Activated naive CD8-positive, alpha-beta T cell treated with anti-CD3 and anti-CD28 coated beads for 36 hours (primary cell): ENCODE measurements at places on chromosomes 1 and 21.
A peak's percentile ranks its signal among the peaks of the same experiment; 100 is the strongest.

DNA sequence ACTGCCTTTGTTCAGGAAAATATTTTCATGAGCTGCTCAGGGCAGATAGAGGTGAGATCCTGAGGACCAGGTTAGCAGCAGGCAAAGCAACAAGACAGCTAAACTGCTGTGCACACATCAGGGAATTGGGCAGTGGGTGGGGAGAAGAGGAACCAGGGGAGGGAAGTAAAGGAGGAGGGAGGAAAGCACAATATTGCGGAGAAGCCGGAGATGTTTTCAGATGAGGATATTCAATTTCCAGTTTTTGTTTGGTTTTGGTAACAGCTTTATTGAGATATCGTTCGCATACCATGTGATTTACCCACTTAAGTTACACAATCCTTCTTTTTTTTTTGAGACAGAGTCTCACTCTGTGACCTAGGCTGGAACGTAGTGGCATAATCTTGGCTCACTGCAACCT, 34.5 kb downstream of the EPHA10 start:
- DNase-seq, result no peak

- no peak for DNase-seq
These were observed 378.4 kb upstream of the RUNX1 start for GRCh38 chr21:35427320-35428000.

DNA sequence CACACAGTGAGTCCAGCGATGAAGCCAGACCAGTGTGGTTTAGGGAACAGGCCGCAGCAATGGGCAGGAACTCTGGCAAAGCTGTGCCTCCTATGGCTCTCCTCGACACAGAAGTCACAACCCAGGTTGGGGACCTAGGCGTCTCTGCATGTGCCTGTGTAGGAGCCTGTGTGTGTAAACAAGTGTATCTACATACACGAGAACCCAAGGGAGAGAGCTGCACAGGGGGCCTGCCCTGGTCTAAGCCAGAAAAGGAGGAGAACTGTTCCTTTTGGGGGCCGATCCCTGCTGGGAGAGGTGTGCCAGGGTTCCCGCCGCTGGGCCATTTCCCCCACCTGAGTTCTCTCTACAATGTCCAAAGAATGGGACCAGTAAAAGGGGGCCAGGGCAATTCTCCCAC, 56.0 kb downstream of the CD247 start:
- DNase-seq, result no peak

DNA sequence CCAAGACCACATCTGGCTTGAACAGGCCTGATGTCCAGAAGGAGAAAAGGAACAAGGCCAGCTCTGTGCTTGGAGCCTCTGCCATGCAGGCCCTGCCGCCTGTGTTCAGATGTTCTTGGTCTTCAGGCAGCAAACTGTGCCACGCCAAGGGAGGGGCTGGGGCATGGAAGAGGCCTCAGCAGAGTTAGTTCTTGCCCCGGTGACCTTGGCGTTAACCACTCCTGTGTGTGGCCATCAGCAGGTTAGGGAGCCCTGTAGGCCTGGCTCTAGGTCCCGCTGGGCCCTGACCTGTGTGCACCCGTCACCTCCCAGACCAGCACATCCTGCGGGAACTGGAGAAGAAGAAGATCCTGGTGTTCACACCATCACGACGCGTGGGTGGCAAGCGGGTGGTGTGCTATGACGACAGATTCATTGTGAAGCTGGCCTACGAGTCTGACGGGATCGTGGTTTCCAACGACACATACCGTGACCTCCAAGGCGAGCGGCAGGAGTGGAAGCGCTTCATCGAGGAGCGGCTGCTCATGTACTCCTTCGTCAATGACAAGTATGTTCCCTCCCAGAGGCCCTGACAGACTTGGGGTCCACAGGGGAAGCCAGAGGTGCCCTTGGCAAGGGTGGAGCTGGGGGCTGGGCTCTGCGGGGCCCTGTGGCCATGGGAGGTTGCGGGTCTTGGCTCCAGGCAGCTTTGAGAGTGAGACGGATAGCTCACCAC, 7.1 kb downstream of the ZC3H12A start:
- DNase-seq, result peak; percentile 46

DNA sequence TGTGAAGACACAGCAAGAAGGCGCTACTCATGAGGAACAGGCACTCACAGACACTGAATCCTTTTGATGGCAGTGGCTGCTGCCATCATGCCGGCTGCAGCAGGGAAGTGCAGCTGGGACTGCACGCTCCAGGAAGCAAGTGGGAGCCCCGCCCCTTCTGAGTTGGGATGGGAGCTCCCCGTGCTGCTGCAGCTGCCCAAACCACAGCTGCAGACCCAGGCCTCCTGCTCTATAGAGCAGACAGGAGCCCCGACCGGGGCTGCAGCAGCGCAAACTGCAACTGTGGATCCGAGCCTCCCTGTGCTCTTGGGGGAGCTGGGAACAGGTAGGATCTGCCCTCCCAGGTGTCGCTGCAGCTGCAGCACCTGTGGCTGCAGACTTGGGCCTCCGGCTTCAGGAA, 65.2 kb upstream of the MARK1 start:
- no peak for DNase-seq

DNA sequence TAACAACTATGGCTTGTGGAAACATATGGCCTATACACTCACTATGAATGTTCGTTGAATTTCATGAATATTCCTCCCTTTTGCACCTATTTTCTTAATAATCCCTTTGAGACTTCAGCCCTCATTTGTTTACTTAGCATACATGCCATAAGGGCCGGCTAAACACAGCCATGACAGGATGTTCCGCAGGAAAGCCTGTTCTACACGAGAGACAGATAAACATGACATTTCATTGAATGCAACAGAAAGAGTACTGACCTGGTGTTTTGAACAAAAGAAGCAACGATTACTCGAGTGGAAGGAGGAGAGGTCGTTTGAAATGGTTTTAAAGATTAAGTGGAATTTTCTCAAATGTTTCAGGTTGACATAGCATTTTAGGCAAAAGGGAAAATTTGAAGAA, 459.5 kb upstream of the CXADR start:
- no peak for DNase-seq

DNA sequence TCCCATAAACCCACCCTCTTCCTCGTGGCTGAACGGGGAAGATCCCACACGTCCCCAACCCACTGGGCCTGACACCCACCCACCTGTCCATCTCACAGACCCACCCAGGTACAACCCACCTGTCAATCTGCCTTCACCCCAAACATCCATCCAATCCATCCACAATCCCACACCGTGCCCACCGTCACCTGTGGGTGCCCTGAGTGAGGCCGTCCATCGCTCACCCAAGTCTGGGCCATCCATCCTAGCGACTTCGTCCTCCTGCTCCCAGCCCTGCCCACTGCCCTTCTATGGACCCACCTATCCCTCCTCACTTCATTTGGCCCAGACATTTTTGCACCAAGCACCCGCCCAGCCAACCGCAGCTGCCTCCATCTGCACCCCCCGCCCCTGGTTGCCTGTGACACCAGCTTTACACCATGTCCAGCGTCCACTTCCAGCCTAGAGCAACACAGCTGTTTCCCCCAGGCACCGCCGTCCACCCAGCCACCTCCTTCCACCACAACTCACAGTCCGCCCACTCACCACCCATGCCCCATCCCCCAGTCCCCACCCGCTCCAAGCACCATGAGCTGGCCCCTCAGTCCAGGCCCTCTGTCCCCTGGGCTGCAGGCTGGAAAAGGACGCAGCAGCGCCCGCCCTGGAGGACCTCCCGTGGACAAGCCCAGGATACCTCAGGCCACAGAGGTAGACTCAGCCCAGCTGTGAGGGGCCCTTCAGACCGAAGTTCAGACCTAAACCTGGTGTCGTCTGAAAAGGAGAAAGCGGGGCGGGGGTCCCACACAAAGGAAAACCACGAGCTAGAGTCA, 7.7 kb downstream of the TTLL10 start:
- DNase-seq, result no peak

DNA sequence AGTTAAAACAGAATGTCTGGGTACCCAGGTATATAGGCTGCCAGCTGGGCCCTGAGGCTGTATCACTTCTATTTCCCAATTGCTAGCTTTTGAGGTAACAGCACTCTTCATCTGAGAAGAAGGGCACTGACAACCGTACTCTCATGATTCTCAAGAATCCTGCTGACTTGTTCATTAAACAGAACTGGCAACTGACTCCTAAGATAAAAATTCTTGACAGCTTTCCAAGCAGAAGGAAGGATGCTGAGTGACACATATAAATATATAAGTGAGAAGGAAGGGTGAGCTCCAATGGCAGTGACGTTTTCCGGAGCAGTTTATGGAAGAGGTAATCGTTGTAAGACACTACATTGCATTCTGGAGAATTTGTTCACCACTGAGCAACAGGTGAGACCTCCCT, 48.1 kb upstream of the NRIP1 start:
- no peak for DNase-seq

DNA sequence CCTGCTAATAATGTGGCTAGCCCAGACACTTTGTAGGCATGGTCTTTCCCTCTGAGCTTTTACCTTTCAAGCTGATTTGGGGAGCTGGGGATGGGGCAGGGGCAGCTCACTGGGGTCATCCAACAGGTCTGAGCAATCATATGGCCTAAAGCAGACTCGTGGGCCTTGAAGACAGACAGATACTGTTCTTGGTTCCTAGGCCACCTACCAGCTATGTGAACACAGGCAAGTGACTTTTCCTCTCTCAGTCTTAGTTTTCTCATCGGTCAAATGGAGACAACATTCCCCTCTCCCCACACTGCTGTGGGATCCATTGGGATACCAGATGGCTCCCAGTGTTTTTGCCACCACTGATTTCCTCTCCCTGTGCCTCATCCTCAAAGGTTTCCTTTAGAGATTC, 181.8 kb downstream of the RRAGC start:
- no peak for DNase-seq

GRCh38 chr1:111234258-111234657, 6.7 kb downstream of the CHI3L2 start:
- no peak for DNase-seq

GRCh38 chr1:28682840-28683239, 14.3 kb downstream of the GMEB1 start:
- no peak for DNase-seq
